ENCODE measurements at places on chromosomes 5 and 9. TPM values are rescaled to one million over a fixed set of nuclear protein-coding genes. Genes with fewer than 3 reads are reported as not detected.

DNA sequence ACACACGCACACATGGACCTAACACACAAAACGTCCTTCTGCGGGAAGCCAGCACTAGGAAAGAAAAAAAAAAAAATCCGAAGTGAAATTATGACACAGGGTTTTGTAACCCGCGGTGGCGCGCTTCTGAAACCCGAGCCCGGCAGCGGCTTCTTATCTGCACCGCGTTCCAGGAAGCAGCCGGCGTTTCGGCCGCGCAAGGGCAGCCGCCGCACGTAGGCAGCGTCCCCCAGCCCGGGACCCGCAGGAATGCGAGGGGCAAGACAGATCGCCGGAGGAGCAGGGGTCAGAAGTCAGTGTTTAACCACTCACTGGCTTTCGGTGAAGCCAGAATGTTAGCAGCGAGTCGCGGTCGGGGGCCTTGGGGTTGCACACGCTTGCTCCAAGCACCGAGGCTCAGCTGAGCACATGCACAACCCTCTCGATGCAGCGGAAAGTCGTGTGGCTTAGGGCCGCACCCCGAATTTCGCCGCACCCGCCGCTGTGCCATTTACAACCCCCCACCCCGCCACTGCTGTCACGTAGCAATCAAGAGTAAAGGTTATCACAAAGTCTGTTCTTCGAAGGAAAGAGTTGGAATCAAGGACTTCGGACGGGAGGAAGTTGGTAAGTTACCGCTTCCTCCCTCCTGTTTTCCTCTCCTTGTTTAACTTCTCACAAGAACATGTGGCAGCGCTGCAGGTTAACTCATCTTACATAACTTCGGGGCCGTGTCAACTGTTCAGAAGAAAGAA lies 167.9 kb downstream of the AUH start:
- DNase-seq = peak; percentile 93
- peak overlapping the region; percentile 95 for H3K27ac ChIP-seq
- peaks cover 85% of the 10 kb centered on the region for H3K4me1 ChIP-seq
- H3K27me3 ChIP-seq = no peaks in the 10 kb centered on the region

The MELK gene
- 73.4 TPM for total RNA-seq

The C7 gene
- total RNA-seq = not detected

GRCh38 chr5:135359374-135360165 lies 39.5 kb downstream of the MACROH2A1 start:
- peaks cover 35% of the 10 kb centered on the region for H3K4me1 ChIP-seq
- H3K4me3 ChIP-seq = no peak overlapping the region
- H3K27ac ChIP-seq = peak overlapping the region; percentile 76
- H3K27me3 ChIP-seq = no peaks in the 10 kb centered on the region
- peaks cover 63% of the 10 kb centered on the region for H3K36me3 ChIP-seq
- no peak for DNase-seq

DNA sequence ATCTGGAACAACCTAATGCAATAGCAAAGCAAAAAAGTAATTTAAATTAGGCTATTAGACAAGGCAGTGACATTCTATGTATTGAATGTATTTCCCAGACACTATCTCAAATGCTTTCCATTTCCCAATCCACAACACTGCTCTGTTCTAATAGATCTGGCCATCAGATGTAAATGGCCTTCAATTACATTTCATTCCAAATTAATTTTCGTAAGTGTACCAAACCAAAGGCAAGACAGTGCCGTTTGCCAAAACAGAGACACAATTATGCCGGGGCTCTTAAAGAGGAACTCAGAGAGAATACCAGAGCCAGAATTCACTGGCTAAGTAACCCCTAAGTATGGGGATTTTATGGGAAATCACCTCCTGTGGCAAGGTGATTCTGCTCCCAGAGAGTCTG lies 63.1 kb downstream of the GNAQ start:
- H3K36me3 ChIP-seq = peaks cover 3% of the 10 kb centered on the region
- no peaks in the 10 kb centered on the region for H3K27me3 ChIP-seq
- no peak overlapping the region for H3K27ac ChIP-seq
- no peak for DNase-seq
- H3K4me3 ChIP-seq = no peak overlapping the region

- H3K27ac ChIP-seq = no peak overlapping the region
- H3K4me1 ChIP-seq = no peaks in the 10 kb centered on the region
- DNase-seq = no peak
- H3K36me3 ChIP-seq = peaks cover 7% of the 10 kb centered on the region
These were observed 10.4 kb downstream of the LRRC14B start for GRCh38 chr5:201672-202071.

- no peak overlapping the region for H3K4me3 ChIP-seq
- DNase-seq = no peak
- no peaks in the 10 kb centered on the region for H3K36me3 ChIP-seq
- no peak overlapping the region for H3K27ac ChIP-seq
These were observed 305.0 kb downstream of the RASEF start for GRCh38 chr9:82757924-82758323.

The PTPRD gene
- not detected for total RNA-seq

- H3K4me1 ChIP-seq = no peaks in the 10 kb centered on the region
- no peak overlapping the region for H3K27ac ChIP-seq
- peaks cover 22% of the 10 kb centered on the region for H3K36me3 ChIP-seq
- H3K27me3 ChIP-seq = no peaks in the 10 kb centered on the region
- no peak for DNase-seq
- no peak overlapping the region for H3K4me3 ChIP-seq
These were observed 75.8 kb downstream of the INIP start for GRCh38 chr9:112642126-112642525.

DNA sequence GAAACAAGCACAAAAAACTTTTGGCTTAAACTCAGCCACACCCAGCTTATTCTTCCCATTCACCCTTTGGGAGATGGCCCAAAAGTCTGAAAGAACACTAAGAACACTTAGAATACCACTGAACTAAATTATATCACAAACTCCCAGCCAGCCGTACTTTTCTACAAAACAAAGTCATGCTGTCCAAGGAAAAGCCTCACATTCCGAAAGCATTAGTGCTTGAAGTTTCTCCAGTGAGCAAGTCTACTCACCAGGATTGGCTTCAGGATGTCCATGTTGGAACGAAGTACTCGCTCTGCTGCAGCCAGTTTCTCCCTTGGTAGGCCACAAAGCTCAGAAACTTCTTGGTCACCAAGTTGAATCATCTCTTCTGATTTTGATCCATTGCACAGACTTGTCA lies 69.7 kb downstream of the ABCA1 start:
- H3K27ac ChIP-seq = no peak overlapping the region
- H3K36me3 ChIP-seq = no peaks in the 10 kb centered on the region

- H3K36me3 ChIP-seq = no peaks in the 10 kb centered on the region
- H3K27ac ChIP-seq = no peak overlapping the region
- H3K4me1 ChIP-seq = no peaks in the 10 kb centered on the region
These were observed 628.8 kb upstream of the RGMB start for GRCh38 chr5:98144710-98145109.

- H3K36me3 ChIP-seq = no peaks in the 10 kb centered on the region
- no peak for DNase-seq
- H3K4me1 ChIP-seq = no peaks in the 10 kb centered on the region
These were observed 1258.1 kb downstream of the EFNA5 start for GRCh38 chr5:106412606-106413005.

DNA sequence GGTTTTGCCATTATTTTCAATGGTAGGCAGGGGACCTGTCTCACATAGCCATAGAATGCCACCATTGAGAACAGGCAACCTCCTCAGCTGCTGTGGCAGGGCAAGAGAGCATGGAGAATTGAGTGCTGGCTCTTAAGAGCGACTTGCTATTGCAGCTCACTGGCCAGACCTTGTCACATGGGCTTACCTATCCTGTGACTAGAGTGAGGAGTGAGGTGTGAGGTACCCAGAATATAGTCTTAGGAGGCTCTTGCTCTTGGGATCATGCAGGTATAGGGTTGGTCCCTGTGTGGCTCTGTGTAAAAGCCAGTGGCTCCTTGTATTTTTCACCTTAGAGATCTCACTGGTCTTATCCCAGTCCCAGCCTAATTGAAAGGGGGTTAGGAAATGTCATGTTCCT lies 39.8 kb upstream of the NR3C1 start:
- H3K36me3 ChIP-seq = no peaks in the 10 kb centered on the region
- no peak overlapping the region for H3K27ac ChIP-seq
- no peaks in the 10 kb centered on the region for H3K27me3 ChIP-seq

DNA sequence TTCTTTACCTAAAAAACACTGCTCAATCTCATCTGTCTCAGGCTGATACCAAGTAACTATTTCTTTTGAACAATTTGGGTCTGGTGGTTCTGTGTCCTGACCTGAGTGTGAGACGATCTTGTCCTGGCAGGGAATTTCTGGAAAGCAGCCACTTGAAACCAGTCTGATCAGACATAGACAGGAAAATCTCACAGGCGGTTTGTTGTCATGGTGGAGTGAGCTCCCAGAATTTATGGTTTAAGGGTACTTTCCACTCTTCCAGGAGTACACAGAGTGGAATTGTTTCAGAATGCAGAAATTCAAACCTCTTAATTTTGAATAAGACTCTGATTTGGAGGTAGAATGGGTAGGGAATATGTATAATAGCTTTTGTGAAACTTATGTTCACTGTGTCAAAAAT lies 268.2 kb downstream of the ISL1 start:
- DNase-seq = no peak
- H3K36me3 ChIP-seq = no peaks in the 10 kb centered on the region
- no peak overlapping the region for H3K27ac ChIP-seq
- no peak overlapping the region for H3K4me3 ChIP-seq

- H3K4me3 ChIP-seq = no peak overlapping the region
- no peaks in the 10 kb centered on the region for H3K36me3 ChIP-seq
- no peak for DNase-seq
- no peaks in the 10 kb centered on the region for H3K4me1 ChIP-seq
- no peak overlapping the region for H3K27ac ChIP-seq
These were observed 584.5 kb upstream of the DMAC1 start for GRCh38 chr9:8384091-8384490.

The GFI1B gene
- total RNA-seq = not detected

The DPM2 gene
- total RNA-seq = 53.8 TPM

DNA sequence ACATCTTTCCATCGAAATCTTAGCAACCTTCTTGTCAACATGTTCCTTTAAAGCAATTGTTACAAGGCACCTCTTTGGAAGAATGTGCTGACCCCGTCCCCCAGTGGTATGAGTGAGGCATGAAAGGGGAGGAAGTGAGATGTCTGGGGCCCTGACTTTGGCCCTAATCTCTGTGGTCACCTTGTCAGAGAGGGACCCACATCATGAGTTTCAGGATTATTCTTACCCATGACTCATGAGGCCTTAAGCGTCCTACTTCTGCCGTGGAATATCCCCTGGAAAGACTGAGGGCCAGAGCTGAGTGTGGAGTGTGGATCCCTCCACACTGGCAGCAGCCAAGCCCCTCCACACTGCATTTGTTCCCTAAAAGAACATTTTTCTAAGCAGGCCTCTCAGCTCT lies 81.2 kb downstream of the FSTL4 start:
- DNase-seq = peak; percentile 6
- no peaks in the 10 kb centered on the region for H3K4me1 ChIP-seq
- no peaks in the 10 kb centered on the region for H3K36me3 ChIP-seq
- H3K4me3 ChIP-seq = no peak overlapping the region
- no peak overlapping the region for H3K27ac ChIP-seq

- no peaks in the 10 kb centered on the region for H3K4me1 ChIP-seq
- DNase-seq = no peak
- no peak overlapping the region for H3K27ac ChIP-seq
- H3K27me3 ChIP-seq = peaks cover 16% of the 10 kb centered on the region
- H3K36me3 ChIP-seq = no peaks in the 10 kb centered on the region
These were observed 127.4 kb downstream of the PTTG1 start for GRCh38 chr5:160548949-160549645.

The IL4 gene
- total RNA-seq = not detected

- DNase-seq = peak; percentile 64
- H3K4me1 ChIP-seq = peaks cover 35% of the 10 kb centered on the region
- H3K27ac ChIP-seq = peak within 1 kb of the TSS; percentile 9
These were observed at the start of gene GALNT12 for GRCh38 chr9:98807070-98807813. Gene GALNT12 (plus strand): TSS chr9:98807670. CDS start chr9:98807699, 29 bp downstream.

The SHC3 gene
- total RNA-seq = not detected
